ENCODE measurements at places on chromosomes 13 and 19.

GRCh38 chr13:37806666-37807065 lies 62.9 kb downstream of the TRPC4 start:
- no peak for DNase-seq

DNA sequence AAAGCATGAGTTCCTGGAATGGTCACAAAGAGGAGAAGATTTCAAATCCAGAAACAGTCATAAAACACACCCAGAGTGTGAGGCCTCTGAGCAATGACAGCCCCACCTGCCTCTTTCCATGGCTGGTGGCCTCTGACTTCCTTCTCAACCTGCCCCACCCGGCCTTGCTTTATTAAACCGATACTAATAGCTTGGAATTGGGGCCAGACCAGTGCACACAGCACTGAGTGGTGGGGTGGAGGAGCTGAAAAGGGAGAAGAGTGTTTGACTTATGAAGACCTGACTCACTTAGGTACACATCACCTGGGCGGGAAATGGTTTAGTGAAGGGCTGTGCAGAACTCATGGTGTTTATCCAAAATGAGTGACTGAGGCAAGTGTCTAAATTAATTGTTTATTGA lies 20.7 kb upstream of the CEACAM6 start:
- peak; percentile 97 for DNase-seq

- no peak for DNase-seq
These were observed 14.0 kb upstream of the ZNF347 start for GRCh38 chr19:53172889-53173288.

DNA sequence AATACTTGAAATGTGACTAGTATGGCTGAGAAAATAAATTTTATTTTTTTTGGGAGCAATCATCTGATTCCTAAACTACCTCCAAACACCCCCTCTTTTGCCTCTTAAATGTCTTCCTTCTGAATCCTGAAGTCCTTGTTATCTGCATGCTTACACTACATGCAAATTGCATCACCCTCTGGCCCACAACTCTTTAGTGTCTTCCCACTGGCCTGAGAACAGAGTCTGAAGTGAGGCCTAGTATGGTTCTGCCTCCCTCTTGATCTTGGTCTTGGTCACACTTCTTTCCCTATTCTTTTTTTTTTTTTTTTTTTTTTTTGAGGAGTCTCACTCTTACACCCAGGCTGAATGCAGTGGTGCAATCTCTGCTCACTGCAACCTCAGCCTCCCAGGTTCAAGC lies 4.8 kb downstream of the ZNF558 start:
- DNase-seq = no peak

Data from NCI-H2029 (cell line).